ENCODE measurements at places on chromosomes 4 and X.

GRCh38 chr4:732486-732885, 26.9 kb downstream of the PCGF3 start:
- no peak for DNase-seq

DNA sequence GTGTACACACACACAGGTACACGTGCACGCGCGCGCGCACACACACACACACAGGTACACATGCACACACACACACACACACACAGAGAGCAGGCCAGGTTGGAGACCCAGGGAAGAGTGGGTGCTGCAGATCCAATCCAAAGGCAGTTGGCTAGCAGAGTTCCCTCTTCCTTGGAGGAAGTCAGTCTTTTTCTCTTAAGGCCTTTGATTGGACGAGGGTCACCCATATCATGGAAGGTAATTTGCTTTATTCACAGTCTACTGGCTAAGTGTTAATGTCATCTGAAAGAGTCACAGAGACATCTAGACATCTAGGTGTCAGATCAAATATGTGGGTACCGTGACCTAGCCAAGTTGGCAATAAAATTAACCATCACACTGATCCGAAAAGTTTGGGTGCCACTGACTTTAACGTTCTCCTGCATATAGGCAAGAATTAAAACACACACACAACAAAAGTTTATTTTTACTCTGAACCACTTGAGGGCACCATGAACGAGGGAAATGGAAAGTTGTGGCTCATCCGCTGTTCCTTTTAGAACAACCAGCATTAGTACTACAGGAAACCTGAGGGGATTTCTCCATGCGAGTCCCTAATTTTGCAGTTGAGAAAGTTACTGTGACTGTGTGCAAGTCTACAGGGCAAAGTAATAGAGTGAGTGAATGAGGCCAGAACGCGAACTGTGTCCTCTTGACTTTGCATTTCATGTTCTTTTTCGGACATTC, 66.0 kb upstream of the STOX2 start:
- no peak for DNase-seq

GRCh38 chrX:103585411-103586313, at the start of gene TCEAL4:
TCEAL4 (plus strand) TSS chrX:103585515; CDS start chrX:103586676, 1,161 bp downstream.
- peak; percentile 16 for DNase-seq

- DNase-seq: no peak
These were observed 959.3 kb downstream of the SH3BGRL start for GRCh38 chrX:82161195-82161594.

DNA sequence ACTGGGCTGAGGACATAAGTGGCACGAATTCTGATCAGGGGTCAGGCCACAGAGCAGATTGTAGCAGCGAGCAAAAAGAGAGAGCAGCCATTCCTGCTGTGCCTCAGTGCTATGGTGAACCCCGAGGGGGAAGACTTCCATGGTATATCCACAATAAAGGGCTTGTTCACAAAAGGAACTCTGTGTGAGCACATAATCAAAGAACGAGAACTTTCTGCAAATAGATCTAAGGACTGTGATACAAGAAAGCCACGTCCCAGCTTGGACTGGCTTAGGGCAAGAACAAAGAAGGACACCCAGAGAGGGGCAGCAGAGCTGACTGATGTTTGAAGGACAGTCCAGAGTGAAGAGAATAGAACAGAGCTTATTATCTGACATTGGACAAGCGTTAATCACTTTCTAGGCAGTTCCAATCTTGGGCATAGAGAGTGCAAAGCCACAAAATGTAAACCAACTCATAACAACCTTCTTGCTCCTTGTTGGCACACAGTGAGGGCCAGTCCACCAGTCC, 24.0 kb downstream of the PPEF2 start:
- DNase-seq: no peak

GRCh38 chr4:155780775-155781174, 22.0 kb downstream of the GUCY1B1 start:
- no peak for DNase-seq

DNA sequence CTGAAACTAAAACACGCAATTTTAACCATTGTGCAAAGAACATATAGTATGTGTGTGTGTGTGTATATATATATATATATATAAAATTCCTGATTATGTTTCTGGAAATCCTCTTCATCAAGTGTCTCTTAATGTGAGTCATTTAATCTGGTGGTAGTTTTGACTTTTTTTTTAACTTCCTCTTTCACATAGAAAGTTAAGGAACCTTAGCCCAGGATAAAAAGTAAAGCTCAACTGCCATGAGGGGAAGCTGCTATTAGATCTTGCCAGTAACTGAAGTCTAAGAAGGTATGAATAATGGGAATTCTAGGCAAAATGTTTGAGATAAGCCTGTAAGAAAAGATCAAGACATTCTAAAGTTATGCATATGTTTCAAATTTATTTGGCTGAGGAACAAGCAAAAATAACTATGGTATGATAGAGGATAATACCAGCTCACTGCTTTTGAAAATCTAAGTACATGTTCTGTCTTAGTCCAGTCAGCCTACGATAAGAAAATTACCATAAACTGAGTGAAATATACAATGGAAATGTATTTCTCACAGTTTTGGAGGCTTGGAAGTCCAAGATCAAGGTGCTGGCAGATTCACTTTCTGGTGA, 757.0 kb downstream of the TRAM1L1 start:
- no peak for DNase-seq

- no peak for DNase-seq
These were observed 70.4 kb downstream of the RFC1 start for GRCh38 chr4:39295784-39296183.

DNA sequence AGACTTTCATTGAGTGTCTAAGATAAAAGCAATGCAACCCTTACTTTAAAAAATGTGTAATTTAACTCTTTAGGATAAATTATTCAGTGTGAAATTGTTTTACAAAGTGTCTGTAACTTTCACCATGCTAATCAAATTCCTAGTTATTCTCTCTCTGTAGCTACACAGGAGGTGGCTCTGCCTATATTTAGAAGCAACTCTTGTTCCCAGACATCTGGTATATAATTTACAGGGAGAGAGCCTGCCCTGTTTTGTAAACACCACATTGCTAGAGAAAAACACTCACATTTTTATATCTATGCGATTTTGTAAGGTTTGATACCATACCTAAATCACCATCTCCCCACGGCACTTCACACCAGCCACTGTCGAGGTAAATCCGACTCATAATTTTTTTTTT, 35.5 kb upstream of the SPATA4 start:
- DNase-seq: no peak

- peak; percentile 29 for DNase-seq
These were observed 28.8 kb upstream of the IL13RA1 start for GRCh38 chrX:118698516-118699170.

DNA sequence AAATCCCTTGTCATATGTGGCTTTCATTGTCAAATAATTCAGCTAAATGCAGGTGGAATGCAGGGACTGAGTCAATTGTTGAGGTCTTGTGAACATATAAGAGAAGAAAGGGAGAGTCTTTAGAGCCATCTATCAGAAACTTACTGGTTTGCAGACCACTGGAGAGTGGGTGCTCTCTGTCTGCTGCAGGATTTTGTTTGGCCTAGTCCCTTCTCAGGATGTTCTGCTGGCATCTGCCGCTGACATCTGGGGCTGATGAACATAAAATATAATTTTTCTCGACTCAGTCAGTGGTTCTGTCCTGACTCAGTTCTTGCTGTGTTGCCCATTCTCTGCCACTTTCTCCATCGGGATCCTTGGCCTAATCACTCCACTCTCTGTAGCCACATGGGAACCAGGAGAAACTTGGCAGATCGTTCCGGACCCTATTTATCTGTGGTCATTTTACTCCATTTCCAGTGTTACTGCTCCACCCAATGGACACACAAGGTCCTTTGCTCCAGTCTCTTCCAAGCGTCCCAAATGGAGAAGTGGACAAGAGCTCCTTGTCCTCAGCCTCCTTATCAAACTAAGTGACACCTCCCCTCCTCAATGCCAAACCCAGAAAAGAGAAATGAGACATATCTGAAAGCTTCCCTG, 436.2 kb downstream of the FAT4 start:
- DNase-seq: no peak

DNA sequence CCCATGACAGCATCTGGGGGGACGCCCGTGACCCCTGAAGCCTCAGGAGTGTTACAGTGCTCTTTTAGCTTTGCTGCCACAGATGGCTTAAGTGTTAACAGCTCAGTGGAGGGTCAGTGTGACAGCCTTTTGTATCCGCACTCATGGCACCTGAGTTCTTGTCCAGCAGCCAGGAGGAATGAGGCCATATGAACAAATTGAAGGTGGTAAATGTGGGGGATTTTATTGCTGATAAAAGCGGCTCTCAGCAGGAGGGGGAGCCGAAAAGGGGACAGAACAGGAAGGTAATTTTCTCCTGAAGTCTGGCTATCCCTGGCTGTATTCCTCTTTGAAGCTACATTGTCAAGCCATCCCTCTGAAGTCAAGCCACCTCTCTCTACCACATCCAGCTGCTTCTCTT, 441.0 kb downstream of the RAPGEF2 start:
- DNase-seq: no peak

- DNase-seq: no peak
These were observed 193.3 kb downstream of the ANKRD50 start for GRCh38 chr4:124519196-124519595.

GRCh38 chr4:4875147-4875546, 15.7 kb downstream of the MSX1 start:
- DNase-seq: no peak

DNA sequence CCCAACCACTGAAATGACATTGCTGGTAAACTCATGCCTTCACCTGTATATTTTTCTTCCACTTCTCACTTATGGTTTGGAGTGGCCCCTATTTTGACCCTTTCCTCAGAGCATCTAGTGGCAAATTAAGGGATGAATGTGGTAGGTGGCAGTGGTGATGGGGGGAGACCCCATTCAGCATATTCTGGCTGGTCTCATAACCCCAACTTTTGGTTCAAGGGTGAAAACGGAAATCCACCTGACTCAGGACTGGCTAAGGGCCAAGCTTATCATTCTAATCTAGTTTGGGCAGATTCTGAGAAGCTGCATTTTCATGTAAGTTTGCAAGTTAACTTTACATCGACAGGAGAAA, 47.0 kb upstream of the NSUN7 start:
- DNase-seq: no peak

DNA sequence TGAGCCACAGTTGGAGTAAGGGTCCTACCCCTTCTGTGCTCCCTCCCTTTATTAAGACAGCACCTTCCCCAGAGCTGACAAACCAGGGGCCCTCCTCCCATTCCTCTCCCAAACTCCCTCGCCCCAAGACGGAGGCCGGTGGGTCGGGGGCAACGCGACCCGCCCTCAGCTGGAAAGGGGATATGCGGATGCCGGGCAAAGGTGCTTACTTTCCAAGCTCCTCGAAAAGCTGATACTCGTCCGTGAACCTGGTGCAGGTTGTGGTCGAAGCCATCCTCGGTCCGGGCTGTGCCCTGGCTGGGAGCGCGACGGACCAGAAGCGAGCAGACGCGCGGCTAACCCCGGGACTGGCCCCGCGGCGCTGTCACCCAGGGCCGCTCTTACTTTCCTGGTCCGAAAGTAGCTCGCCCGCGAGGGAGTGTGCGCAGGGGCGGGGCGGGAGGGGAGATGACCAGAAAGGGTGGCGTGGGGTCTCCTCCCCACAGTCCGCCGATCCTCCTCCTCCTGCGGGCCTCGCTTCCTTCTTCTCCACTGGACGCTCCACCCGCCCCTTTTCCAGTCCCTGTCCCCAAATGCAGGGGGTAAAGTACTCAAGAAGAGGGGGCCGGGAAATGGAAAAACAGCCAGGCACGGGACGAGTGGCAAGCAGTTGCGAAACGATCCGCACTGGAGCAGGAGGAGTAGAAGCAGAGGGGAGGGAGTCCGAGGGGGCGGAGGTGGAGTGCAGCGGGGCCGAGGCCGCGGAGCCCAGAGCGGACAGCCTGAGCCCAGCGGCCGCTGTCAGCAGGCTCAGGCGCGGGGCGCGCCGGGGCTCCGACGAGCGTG, 531 bp downstream of the CAMK2D start:
- peak; percentile 49 for DNase-seq

DNA sequence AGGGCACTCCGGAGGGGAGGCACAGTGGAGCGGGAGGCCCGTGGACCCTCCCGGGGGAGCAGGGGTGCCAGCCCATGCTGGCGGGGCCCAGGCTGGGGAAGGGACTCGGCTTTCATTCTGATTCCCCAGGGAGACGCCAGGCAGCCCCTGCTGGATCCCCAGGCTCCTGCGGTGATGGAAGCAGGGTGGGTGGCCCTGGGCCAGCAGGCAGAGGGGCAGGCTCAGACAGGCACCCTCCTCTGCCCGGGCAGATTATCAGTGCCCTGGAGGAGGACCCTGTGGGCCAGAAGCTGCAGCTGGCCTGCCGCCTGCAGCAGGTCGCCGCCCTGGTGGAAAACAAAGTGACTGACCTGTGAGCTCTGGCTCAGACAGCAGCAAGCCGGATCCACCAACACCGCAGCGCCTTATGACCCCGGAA, 2.1 kb upstream of the SRPK3 start:
- no peak for DNase-seq

DNA sequence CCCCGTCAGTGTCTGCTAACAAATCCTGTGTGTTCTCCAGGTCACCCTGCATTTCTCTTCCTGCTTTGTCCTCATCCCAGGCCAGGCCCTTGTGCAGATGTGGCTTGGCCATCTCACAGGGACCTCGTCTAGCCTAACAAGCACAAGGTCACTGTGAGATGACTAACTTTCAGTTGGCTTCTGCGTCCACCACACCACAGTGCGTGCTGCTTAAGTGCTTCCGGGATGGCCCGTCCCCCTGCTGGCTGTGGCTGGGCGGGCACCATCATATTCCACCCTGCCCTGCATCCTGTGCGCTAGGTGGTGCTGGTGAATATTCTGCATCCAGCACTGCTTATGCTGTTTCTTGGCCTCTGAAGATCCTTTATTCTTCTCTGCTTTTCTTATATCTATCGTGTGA, 33.8 kb downstream of the RBBP7 start:
- DNase-seq: no peak

DNA sequence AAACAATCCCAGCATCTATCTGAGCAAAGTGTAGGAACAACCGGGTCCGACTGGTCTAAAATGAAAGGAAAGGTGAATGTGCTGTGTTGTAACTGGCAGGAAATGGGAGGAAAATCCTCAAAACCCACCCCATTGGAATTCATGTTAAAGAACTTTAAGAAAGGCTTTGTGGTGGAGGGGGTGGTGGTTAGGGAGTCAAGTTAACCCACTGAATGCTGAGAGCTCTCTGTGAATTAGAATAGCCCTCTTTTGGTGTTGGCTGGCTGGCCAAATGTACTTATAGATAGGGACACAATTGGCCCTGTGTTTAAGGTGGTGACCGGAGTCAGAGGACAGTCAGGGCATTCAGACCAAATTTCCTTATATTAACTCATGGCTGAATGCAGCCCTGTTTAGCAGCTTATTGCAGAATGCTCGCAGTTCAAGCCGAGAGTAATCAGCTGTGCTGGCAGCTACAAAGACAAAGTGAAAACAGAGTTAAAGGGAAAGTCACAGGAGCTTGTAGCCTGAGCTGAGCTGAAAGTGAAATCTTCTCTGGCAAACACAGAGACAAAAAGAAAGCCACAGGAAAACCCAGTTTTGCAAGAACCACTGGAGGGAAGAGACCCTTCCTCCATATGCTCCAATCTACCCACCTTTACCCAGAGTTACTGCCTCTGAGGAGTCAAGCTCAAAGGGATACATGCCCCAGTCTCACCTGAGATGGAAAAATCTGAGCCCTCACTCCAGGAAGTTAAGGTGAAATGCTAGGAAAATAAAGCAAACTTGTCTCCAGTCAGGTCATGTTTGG, 38.5 kb upstream of the UGT2B7 start:
- DNase-seq: no peak

- peak; percentile 3 for DNase-seq
These were observed 632 bp downstream of the CCSER1 start for GRCh38 chr4:90127706-90128345.
